ENCODE measurements at places on chromosomes 5 and 9. TPM values are rescaled to one million over a fixed set of nuclear protein-coding genes. Genes with fewer than 3 reads are reported as not detected.

Gene FOXD4
- total RNA-seq: 0.22 TPM

Gene TEX48
- total RNA-seq: not detected

Gene NTNG2
- 10.9 TPM for total RNA-seq

Gene GPR150
- 1.0 TPM for total RNA-seq

Gene ARHGEF28
- total RNA-seq: not detected

Gene IRX4
- not detected for total RNA-seq

Gene SURF1
- total RNA-seq: 40.6 TPM

Gene C9orf153
- 0.34 TPM for total RNA-seq

Gene HRH2
- 26.8 TPM for total RNA-seq
